ENCODE measurements at places on chromosomes 6 and 20. TPM values are rescaled to one million over a fixed set of nuclear protein-coding genes. Genes with fewer than 3 reads are reported as not detected.
A peak's percentile ranks its signal among the peaks of the same experiment; 100 is the strongest.

IL17F gene
- total RNA-seq = not detected

ADGRG6 gene
- total RNA-seq = 3.2 TPM

DNA sequence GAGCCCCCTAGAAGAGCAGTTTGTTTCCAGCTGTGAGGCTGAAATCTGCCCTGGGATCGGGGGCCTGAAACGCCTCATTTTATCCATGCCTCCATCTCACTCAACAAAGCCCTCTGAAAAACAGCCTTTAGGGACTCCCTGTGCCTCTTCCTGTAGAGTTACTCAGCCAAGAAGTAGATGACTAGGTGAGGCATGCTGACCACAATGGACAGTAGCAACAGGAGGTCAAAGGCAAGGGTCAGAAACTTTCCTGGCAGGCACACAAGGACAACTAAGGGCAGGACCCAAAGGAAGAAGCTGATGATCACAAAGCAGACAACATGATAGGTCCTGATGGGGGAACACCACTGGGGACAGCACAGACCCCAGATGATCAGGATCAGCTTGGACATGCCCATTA, 12.8 kb downstream of the MAS1L start:
- no peak for DNase-seq

- DNase-seq = no peak
Measured at GRCh38 chr20:49914310-49915117, 815 bp downstream of the SPATA2 start.

- DNase-seq = peak; percentile 81
Measured at GRCh38 chr6:46491201-46491627, at the start of gene RCAN2. RCAN2 (minus strand) TSS chr6:46491449.

DNA sequence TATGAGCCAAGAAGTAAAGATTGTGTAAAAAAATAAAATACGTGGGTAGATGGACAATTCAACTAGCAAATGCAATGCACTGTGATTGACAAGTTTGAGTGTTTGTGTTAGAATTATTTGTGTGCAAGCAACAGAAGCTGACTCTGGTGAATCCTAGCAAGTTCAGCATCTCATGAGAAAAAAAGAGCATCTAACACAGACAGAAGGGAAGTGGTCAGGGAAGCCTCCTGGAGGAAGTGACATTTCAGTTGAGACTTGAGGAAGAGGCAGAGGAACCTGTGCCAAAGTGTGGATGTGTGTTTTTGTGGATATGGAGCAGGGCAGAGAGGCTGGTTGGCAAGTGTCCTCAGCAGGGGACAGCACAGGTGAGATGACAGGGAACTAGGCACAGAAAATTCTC, 248.7 kb downstream of the ZNF217 start:
- no peak for DNase-seq

GRCh38 chr6:7050872-7051779, 56.6 kb upstream of the RREB1 start:
- DNase-seq = peak; percentile 72
